Activated gamma-delta T cell treated with Interleukin-2 at 50 U/mL for 16 hours (primary cell): ENCODE measurements at places on chromosomes 5 and 9.

- no peak for DNase-seq
Observed at GRCh38 chr5:72137826-72138409, 30.6 kb downstream of the MAP1B start.

DNA sequence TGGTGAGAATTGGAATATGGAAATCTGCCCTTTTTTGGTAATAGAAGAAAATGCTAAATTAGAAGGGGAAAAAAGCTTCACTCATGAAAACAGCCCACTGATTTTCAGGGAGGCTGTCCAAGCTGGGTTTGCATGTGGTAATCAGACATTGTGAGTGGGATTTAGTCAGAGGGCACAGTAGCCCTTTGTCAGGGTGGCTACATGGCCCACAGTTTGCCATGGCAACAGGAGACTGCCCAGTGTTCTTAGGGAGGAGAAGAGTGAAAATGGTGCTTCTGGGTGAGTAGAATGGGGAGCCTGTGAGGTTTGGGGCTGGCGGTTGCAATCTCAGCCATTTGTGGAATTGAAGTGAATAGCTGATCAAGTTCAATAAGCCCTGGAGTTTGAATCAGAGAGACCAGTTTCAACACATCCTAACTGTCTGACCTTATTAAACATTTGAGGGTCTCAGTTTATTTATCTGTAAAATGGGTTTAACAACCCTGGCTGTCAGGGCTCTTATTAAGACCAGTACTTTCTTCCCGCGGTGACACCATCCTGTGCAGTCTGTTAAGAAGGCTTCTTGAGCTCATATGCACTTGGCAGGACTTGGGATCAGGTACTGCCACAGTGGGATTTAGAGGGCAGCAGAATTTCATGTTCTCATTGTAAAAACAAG is 107.6 kb upstream of the TNC start:
- no peak for DNase-seq

DNA sequence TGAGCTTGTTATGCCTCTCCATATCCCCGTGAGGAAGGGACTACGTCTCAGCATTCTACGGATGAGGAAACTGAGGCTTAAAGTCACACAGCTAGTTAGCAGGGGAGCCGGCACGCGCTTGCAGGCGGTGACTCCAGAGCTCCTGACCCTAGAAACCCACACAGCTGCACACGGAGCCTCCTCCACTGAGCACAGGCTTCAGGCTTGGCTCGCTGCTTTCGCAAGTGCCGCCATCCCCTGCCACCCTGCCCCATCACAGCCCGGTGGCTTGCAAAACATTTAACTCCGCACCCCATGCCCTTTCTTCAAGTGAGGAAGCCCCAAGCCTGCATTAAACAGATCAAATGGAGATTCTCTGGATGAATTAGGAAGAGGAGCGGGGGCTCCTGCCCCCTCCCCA is 138.3 kb downstream of the HSD17B3 start:
- no peak for DNase-seq

DNA sequence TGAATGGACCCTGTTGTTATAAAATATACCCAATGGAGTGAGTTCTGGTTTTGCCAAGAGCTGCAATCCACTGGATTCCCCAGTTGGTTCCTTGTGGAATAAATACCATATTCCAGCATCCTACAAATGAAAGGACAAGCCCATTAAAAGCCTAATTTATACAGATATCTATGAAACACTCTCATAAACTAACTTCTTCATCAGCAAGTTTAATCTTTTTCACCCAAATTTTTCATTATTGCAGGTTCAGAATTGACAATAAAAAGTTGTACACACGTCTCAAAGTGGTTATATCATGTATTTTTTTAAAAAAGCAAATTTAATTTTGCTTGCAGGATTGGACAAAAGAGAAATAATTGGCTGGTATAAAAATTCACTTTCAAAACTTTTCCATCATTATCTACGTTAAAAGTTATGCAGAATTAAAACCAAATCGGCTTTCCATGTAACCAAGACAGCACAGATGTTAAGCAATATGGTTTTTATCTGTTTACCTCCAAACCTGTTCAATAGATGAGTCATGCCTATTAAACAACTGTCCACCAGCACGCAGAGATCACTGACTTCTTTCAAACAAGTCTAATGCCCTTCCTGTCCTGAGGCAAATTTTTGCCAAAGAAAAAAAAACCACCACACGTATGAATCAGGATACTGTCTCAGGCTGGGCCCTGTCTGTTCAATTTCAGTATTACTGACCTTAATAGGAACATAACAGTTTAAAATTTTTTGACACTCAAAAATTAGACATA is 42.5 kb downstream of the CEMIP2 start:
- DNase-seq: no peak

DNA sequence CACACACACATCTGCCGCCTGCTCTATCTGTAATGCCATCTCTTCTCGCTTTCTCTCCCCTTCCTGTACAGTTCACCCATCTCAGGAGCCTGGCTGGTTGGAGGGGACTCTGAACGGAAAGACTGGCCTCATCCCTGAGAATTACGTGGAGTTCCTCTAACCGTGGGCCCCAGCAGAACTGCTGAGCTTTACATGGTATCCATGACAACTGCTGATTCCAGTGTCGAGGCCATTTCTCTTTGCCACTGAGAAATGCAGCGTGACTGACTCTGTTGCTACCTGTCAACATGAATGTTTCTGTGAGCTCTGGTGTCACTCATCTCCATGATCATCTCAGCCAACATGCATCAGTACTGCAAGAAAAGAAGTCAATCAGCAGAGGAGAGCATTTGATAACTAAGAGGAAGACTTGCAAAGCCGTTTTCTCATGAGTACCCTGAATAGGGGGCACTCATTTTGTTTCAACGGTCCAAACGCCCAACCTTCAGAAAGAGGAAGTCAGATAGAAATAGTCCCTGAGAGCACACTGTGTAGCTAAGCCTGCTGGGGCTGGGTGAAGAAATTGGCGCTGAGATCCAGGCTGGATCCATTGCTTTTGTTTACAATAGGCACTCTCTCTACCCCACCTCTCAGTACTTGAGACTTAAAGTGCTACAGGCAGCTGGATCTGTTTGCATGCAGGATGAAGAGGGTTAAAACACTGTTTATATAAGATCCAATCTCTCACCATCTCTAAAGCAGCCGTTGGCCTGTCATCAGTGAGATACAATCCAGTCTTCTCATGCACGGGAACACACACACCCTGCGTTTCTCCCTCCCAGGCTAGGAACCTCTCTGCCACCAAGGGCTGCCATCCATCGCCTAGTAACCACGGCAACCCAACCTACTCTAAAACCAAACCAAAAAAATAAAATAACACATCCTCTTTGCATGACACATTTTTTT is 180.9 kb downstream of the NR3C1 start:
- peak; percentile 60 for DNase-seq
